ENCODE measurements at places on chromosomes 16 and 17.

GRCh38 chr17:17832032-17832363, 4.8 kb downstream of the SREBF1 start:
- DNase-seq: no peak

- DNase-seq: no peak
Measured at GRCh38 chr17:39000021-39000601, 32.9 kb upstream of the FBXO47 start.

- no peak for DNase-seq
Measured at GRCh38 chr17:14015271-14015670, 54.0 kb upstream of the COX10 start.

GRCh38 chr16:5064915-5065314, 841 bp downstream of the C16orf89 start:
- DNase-seq: no peak

GRCh38 chr16:28136751-28137434, 73.4 kb upstream of the GSG1L start:
- DNase-seq: peak; percentile 13

DNA sequence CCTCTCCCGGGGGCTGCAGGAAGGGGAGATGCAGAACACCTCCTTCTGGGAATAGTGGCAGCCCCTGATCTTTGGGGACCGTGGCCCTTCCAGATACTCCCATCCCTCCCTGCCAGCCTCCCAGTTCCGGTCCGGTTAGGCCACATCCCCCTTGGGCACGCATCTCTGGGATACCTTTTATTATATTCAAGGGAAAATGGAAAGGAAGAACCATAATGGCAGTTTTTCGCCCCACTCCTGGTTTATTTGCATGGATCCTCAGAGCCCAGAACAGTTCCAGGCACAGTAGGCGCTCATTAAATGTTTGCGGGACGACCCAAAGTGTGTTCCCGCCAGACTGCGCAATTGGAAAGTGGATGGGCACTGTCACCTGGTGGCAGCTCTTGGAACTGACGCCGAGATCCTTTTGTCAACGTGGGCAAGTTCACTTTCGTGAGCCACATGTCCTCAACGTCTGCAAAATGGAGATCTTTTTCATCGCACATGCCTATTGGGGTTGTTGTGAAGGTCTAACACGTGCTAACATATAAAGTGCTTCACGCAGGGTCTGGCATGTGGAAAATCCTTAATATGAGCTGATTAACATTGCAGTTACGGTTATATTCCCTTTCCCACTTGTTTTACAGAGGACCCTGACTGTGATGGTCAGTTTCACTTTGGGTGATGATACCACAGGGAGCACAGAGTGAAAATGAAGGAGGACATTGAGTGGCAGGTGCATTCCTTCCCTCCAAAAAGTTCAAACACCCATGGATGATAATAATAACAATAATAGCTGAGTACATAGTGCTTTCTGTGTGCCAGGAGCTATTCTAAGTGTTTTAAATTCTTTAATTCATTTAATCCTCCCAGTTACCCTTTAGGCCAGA, 1.7 kb upstream of the GPRC5B start:
- peak; percentile 68 for DNase-seq

DNA sequence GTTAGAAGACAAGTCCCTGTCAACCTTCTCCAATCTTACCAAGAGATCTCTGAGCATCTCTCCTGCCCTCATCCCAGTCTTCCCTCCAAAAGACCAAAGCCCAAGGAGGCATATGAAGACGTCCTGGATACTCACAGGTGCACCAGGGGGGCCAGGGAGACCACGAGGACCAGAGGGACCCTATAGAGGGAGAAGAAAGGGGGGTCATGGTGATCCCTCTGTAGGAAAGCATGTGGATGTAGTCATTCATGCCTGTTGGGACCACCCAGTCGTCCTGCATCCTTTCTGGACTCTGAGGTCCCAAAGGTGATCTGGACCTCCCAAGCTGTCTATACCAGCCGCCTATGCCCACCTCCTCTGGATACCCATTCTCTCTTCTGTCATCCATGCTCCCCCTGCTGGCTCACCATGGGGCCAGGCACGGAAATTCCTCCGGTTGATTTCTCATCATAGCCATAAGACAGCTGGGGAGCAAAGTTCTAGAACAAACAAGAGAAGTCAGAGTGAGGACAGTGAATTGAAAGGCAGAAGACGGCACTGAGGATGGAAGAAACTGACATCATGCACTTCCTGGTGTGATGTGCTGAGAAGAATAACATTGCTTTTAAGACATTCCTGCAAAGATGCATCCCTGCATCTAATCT, 3.3 kb downstream of the COL1A1 start:
- no peak for DNase-seq

DNA sequence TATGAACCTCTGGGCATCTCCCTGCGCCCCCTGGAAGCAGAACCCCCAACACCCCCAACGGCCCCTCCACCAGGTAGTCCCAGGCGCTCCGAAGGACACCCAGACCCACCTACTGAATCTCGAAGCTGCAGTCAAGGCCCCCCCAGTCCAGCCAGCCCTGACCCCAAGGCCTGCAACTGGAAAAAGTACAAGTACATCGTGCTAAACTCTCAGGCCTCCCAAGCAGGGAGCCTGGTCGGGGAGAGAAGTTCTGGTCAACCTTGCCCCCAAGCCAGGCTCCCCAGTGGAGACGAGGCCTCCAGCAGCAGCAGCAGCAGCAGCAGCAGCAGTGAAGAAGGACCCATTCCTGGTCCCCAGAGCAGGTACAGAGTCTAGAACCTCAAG, 1.5 kb downstream of the BCL6B start:
- no peak for DNase-seq

DNA sequence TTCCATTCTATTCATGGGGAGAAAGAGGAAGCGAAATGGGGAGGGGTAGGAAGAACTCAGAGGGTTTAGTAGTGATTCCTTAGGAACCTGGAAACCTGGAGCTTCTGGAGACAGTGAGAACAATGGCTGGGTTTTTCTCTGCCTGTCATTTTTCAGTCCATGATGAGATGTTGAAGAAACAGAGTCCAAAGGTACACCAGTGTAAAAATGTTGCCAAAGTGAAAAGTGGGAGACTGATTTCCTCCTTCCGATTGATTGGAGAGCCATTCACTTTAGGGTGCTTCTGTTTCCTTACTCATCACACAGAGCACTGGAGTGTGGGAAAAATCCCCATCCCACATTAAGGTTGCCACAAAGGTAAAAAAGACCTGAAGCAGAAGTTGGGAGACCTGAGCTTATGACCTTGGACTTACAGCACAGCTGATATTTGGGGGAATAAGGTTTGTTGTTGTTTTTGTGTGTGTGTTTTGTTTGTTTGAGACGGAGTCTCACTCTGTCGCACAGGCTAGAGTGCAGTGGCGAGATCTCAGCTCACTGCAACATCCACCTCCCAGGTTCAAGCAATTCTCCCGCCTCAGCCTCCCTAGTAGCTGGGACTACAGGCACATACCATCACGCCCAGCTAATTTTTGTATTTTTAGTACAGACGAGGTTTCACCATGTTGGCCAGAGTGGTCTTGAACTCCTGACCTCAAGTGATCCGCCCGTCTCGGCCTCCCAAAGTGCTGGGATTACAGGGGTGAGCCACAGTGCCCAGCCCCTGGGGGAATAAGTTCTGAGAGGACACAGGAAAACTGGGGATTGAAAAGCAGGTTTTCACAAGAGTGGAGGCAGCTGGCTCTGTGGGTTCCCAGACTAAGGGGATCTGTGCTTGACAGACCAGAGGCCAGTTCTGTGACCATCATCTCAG, 1.4 kb upstream of the DHX8 start:
- DNase-seq: no peak

- DNase-seq: no peak
Measured at GRCh38 chr17:14352136-14352535, 51.3 kb downstream of the HS3ST3B1 start.

GRCh38 chr16:86512301-86512859, 2.1 kb downstream of the FOXF1 start:
- no peak for DNase-seq

- DNase-seq: no peak
Measured at GRCh38 chr17:6474906-6475305, 30.7 kb downstream of the PIMREG start.

- no peak for DNase-seq
Measured at GRCh38 chr17:79944251-79944812, 91.3 kb downstream of the TBC1D16 start.

GRCh38 chr17:71380936-71381335, 739.9 kb upstream of the SOX9 start:
- no peak for DNase-seq

GRCh38 chr16:10206215-10206614, 24.0 kb upstream of the GRIN2A start:
- DNase-seq: no peak

GRCh38 chr17:76538281-76538931, 897 bp upstream of the CYGB start:
- no peak for DNase-seq

- DNase-seq: no peak
Measured at GRCh38 chr17:7982666-7983065, 19.7 kb upstream of the GUCY2D start.

DNA sequence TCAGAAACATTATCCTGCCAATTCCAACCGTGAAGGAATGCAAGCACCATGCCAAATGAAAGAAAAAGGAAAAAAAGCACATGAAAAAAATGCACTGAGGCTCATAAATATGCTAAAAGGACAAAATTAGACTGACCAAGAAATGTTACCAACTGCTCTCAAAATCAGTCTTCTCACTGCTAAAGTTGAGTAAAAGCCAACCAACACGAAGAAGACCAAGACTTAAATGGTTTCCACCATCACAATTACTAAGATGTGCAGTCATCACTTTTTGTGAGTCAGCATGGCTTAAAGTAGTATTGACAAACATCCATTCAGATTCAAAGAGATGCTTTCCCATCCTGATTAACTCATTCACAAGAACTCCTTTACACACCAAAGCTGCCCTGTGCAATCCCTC, 16.4 kb downstream of the CDYL2 start:
- no peak for DNase-seq

DNA sequence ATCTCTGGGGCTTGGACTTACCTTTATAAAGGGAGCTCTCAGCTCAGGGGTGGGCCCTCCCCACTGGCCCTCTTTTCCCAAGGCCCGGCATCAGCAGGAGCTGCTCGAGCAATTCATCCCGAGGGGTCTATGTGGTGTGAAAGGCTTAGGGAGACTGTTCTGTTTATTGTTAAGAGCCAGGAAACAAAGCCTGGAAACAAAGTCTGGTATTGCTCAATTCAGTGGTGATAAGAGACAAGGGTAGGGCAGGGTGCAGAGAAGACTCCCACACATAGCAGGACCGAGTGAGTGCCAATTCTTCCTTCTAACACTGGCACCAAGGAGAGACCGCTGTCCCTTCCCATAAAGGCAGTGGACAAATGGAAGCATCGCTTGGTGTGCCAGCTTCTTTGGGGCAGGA, 750.7 kb downstream of the KCNJ18 start:
- no peak for DNase-seq

DNA sequence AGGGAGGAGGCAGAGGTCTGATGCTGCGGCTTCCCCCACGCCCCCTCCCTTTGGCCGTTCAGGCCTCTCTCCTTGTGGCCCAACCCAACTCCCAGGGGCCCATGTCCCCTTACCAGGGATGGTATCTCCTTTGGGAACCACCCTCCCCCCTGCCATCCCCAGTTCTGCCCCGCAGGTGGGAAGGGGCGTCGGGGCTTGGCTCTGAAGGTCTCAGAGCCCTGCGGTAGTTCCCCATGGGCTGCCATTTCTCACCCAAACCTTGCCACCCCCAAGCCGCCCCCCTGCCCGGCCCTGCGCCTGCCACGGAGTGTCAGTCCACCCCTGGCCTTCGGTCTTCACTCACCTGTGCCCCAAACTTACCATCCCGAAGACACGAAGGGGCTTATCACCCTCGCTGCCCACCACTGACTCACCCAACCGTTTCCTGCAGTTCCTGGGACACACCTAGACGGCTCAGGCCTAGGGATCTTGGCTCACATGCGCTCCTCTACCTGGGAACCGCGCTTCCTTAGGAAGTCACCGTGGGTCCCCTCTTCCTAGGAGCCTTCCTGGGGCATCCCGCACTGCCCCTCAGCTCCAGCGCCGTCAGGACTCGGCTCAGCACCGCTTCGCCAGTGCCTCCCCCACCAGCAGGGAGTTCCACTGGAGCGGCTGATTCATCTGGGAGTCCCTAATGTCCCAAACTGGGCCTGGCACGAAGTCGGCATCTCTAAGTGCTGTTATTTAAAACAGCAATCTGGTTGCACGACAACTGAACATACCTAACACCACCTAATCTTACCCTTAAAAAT, 1.1 kb upstream of the DOC2A start:
- DNase-seq: no peak

- no peak for DNase-seq
Measured at GRCh38 chr17:81885869-81886548, 5.4 kb downstream of the ALYREF start.

DNA sequence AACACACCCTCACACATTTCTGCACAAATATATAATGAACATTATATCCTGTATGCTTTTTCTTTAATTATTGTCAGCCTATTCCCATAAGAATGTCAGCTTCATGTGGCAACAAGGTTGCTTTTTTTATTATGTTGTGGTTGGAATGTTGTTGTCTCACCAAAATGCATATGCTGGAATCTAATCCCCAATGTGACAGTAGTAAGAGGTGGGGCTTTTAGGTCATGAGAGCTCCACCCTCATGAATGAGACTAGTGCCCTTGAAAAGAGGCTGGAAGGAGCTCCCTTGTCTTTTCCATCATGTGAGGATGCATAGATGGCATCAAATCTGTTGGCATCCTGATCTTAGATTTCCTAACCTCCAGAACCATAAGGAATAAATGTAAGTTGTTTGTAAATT, 131.3 kb upstream of the IRX6 start:
- no peak for DNase-seq

DNA sequence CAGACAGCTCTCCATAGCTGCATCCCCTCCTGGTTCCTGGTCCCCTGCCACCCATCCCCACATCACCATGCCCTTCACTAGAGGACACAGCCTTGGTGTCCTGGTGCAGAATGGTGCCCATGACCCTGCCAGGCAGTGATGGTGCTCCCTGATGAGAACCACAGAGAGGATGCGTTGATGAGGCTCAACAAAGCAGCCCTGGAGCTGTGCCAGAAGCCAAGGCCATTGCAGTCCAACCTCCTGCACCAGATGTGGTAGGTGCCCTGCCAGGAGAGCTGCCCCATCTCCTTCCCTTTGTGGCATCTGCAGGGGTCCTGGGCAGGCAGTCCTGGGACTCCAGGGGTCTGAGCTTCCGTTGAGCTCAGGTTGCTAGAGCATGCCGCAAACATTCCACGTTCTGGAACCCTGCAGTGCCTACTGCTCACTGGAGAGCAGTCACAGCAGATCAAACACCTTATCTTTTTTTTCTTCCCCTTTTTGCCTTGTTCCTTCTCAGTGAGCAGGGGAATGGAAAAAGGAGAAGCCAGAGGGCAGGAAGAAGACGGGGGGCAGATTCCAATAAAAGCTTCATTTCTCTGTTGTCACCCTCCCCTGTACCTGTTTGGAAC, 5.3 kb upstream of the EPN3 start:
- DNase-seq: no peak

GRCh38 chr17:36870720-36870999, 66.6 kb upstream of the LHX1 start:
- DNase-seq: no peak

DNA sequence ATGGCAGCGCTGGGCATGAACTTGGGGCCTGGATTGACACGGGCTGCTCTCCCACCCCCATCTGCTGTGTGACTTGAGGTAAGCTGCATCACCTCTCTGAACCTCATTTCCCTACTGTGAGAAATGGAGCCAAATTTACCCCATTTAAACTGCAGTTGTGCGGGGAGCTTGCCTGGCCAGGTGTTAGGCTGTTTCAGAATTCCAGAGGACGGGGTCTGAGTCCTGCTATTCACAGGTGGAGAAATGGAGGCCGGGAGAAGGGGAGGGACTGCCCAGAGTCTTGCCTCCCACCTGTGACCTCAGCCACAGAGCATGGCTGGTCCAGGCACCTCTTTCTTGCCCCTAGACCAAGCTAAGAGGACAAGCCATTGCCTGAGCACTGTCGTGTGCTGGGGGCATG, 12.8 kb downstream of the KCNJ12 start:
- no peak for DNase-seq

- DNase-seq: no peak
Measured at GRCh38 chr16:72620853-72621252, 427.1 kb downstream of the ZFHX3 start.

Data from foreskin melanocyte (primary cell).